ENCODE measurements at places on chromosomes 7 and 10.
A peak's percentile ranks its signal among the peaks of the same experiment; 100 is the strongest.

GRCh38 chr7:88185650-88186049, 34.2 kb downstream of the SRI start:
- DNase-seq = no peak

DNA sequence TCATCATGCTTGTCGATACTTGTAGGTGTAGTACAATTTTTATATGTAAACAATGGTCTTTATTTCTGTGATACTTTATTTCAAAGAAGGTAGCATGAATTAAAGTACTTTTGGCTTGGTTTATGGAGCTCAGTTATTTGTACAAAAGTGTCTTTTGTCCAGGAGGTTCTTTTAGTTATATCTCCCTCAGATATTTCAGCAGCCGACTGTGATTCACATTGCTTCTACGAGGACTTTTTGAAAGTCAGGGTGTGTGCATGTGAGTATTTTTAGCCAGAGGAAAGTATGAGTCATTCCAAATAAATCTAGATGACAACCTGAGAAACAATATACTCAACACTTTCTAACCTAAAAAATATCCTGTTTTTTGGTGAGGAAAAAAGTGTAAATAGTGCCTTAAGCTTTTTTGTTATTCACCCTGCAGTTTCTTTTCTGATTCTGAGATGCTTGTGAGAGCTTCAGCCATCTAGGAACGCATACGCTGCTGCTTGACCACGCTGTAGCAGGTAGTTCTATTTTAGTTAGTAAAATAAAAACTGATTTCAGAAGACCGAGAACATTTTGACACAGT, 595 bp upstream of the SUN1 start:
- DNase-seq = peak; percentile 54

DNA sequence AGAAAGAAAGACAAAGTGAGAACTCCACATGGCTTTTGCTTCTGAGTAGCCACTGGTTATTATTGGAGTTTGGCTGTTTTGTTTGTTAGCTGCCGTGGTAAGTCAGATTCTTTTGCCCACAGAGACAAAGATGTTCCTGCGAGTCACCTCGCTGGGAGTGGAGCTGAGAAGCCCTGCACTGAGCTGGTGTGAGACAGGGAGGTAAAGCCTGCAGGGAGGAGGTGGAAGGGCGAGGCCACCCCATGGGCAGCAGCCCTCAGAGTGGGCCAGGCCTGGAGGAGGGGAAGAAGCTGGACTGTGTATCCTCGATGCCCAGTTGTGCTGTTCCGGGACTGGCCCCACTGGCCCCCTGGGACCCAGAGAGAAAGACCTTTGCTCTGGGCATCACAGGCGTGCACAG, 14.3 kb upstream of the NOM1 start:
- DNase-seq = no peak

GRCh38 chr10:33487014-33487776, 152.7 kb upstream of the NRP1 start:
- DNase-seq = no peak

GRCh38 chr7:12771378-12771877, 84.0 kb downstream of the ARL4A start:
- no peak for DNase-seq

DNA sequence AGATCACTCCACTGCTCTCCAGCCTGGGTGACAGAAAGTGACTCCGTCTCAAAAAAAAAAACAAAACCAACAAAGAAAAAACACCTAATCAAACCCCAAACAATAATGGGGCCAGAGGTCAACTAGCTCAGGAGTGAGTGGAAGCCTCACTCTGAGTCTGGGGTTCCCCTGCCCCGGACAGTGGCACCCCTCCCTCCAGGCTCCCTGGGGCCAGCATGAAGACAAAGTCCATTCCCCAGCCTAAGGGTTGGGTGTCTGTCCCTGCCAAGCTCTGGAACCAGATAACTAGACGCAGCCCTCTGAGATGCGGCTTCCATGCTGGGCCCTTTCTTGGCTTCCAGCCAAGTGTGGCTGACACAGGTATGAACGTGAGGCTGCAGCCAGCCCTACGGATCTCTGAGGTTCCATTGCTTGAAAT, 1.7 kb upstream of the FUOM start:
- peak; percentile 58 for DNase-seq

All from CD4-positive, alpha-beta T cell treated with Interleukin-6 for 4 hours (primary cell).